ENCODE measurements at places on chromosomes 1 and 21. TPM values are rescaled to one million over a fixed set of nuclear protein-coding genes. Genes with fewer than 3 reads are reported as not detected.

Gene IGSF3
- 20.1 TPM for total RNA-seq

Gene KRTAP25-1
- total RNA-seq = not detected

Gene AVPR1B
- total RNA-seq = not detected

Gene RBP7
- total RNA-seq = 8.7 TPM

Gene MEX3A
- total RNA-seq = 0.52 TPM

Gene SLC22A15
- total RNA-seq = 25.7 TPM

Gene CCSAP
- total RNA-seq = 9.1 TPM

Gene KRTAP11-1
- not detected for total RNA-seq

Gene DHRS3
- 106 TPM for total RNA-seq

Gene LRRC53
- total RNA-seq = not detected

Gene GLIS1
- total RNA-seq = 0.14 TPM

Gene TENT5C
- 13.7 TPM for total RNA-seq
